ENCODE measurements at places on chromosomes 11 and 22. TPM values are rescaled to one million over a fixed set of nuclear protein-coding genes. Genes with fewer than 3 reads are reported as not detected.

The ZNF214 gene
- 1.8 TPM for total RNA-seq

The FADS2 gene
- 93.3 TPM for total RNA-seq

The P4HA3 gene
- total RNA-seq: 0.96 TPM

GRCh38 chr11:65593518-65594414, 1.8 kb downstream of the KCNK7 start:
- no peak for DNase-seq

DNA sequence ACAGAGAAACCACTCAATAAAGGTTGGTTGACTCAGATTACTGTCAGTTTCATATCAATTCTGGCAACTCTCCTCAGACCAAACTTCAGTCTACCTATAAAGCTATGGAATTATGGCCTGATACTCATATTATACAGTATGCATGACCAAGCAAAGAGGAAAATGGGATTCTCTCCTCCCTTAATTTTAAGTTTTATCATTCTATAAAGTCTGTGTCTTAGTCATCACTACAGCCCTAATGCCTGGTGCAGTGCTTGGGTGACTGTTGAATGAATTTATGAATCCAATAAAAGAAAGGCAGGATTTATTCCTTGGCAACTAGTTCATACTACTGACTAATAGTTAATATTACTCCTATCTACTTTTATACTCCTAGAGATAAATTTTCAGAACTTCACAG, 37.6 kb upstream of the GRAMD1B start:
- no peak for DNase-seq

DNA sequence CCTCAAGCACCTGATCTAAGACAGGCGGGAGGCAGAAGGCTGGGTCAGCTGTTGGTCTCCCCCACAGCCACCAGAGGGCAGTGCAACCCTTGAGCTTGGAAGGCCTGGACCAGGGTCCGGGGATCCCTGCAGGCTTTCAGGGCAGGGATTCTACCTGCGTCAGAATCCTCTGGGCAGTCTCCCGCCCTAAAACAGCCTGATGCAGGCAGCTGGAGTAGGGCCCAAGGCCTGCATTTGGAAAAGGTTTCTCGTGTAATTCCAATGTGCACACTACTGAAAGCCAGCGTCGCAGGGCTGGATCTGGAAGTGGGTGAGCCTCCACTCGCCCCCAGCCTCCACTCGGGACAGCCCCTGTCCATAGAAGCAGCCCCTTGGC, 31.8 kb downstream of the BID start:
- DNase-seq: peak; percentile 43

- DNase-seq: peak; percentile 30
Measured at GRCh38 chr11:86183694-86184093, 60.9 kb upstream of the EED start.

DNA sequence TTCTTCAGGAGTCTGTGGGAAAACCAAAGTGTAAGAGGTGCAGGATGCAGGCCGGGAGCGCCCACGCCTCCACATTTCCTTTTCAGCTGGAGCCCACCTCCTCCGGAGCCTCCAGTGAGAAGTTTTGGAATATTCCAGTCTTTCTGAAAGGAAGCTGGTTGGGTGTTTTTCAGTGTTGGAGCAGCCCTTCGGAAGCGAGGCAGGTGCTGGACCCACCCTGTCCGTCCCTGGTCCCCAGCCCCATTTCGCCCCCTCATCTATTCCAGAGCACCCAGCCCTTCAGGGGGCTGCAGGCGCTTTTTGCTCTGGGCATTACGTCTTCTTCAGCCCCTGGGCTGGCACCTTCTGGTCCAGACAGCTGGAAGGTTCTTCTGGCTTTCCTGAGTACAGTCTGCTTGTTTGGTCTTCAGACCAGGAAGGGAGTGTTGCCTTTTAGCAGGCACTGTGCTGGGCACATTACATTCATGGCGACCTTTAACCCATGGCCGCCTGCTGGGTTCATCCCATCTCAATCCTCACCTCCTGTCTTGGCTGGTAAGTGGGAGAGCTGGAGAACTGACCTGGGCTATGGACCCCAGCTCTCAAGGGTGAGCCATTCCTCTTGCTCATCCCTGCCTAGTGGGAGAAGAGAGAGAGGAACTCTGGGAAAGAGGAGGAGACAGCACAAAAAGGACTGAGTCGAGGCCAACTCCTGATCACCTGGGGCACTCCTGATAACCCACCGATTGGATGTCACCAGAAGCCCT, 710 bp upstream of the THY1 start:
- no peak for DNase-seq

DNA sequence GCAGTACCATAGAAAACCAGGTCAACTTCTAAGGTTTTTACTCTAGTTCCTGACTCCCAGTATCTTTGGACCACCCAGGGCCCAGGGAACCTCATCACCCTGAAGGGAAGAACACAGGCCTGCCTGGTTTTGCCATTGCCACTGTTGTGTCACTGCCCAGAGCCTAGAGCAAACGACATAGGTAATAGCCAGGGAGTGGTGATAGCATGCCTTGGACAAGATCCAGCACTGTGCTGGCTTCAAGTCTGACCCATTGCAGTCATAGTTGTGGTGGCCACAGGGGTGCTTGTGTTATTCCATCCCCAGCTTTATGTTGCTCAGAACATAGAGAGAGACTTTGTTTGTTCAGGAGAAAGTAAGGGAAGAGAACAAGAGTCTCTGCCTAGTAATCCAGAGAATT, 2310.2 kb downstream of the LRRC4C start:
- no peak for DNase-seq

GRCh38 chr11:36449561-36450096, 60.4 kb downstream of the TRAF6 start:
- no peak for DNase-seq

The CARD18 gene
- total RNA-seq: not detected

DNA sequence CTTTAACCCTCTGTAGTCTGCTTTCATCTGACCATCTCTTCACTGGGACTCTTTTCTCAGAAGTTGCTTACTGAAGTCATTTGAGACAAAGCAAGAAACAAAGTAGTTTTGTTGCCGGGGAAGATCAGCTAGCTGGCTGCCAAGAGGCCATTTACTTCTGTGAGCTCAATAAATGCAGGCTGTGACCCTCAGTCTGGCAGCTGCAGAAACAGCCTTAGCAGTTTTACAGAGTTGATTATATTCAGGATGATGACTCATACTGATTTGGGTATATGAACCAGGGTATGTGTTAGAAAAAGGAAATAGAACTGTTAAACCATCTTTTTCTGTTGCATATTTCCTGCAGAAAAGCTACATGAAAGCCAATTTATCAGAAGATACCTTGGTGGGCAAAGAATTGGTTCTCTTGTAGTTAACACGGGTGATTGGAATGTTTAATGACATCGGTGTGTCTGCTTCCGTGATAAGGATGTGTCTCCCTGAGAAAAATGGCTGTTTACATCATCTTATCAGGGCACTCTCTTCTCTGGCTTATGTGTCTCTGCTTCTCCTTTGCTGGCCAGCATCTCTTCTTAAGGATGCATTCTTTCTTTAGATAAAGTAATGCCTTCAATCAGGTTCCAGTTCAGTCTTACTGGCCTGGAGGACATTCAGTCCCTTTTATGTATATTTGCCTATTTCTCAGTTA, 18.5 kb downstream of the FIBIN start:
- peak; percentile 34 for DNase-seq

DNA sequence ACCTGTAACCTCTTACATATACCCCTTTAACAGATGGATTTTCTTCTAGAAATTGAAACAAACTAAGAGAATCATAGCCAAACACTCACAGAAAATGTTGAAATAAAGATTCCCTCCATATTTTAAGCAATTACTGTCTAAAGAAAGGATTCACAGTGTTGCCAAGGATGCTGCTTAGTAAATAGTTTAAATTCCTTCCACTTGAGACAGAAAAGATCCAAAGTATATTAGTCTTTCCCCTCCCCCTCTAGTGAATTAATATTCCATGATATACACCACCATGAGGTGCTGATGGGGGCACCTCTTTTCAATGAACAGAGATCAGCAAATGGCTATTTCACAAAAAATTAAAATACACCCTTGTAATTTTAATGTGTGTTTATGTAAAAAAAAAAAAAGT, 186.8 kb downstream of the SOX6 start:
- DNase-seq: peak; percentile 34

DNA sequence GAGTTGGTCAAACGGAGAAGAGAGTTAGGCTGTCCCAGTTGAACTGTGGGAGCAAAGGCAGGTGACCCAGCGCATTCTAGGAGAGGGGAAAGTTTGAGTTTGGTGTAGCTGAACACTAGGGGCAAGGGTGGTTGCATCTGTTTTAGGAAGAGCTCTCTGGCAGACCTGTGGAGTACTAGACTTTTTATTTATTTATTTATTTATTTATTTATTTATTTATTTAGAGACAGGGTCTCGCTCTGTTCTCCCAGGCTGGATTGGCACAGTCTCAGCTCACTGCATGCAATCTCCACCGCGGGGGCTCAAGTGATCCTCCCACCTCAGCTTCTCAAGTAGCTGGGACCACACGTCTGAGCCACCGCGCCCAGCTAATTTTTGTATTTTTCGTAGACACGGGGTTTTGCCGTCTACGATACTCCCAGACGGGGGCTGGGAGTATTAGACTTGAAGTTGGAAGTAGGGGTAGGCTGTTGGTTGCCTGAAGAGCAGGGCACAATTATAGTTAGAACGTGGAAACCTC, 950 bp upstream of the ACER3 start:
- DNase-seq: no peak

Measured in HFFc6 (cell line).